ENCODE measurements at places on chromosomes 13 and 19. TPM values are rescaled to one million over a fixed set of nuclear protein-coding genes. Genes with fewer than 3 reads are reported as not detected.

Gene B3GNT3
- 0.10 TPM for total RNA-seq

Gene ATP4B
- total RNA-seq, result not detected

Gene ITPKC
- 13.4 TPM for total RNA-seq

Gene MYPOP
- 2.3 TPM for total RNA-seq

Gene PGLYRP1
- not detected for total RNA-seq
